ENCODE measurements at places on chromosomes 5 and 9. TPM values are rescaled to one million over a fixed set of nuclear protein-coding genes. Genes with fewer than 3 reads are reported as not detected.

Gene SERF1B
- 75.4 TPM for polyA plus RNA-seq

DNA sequence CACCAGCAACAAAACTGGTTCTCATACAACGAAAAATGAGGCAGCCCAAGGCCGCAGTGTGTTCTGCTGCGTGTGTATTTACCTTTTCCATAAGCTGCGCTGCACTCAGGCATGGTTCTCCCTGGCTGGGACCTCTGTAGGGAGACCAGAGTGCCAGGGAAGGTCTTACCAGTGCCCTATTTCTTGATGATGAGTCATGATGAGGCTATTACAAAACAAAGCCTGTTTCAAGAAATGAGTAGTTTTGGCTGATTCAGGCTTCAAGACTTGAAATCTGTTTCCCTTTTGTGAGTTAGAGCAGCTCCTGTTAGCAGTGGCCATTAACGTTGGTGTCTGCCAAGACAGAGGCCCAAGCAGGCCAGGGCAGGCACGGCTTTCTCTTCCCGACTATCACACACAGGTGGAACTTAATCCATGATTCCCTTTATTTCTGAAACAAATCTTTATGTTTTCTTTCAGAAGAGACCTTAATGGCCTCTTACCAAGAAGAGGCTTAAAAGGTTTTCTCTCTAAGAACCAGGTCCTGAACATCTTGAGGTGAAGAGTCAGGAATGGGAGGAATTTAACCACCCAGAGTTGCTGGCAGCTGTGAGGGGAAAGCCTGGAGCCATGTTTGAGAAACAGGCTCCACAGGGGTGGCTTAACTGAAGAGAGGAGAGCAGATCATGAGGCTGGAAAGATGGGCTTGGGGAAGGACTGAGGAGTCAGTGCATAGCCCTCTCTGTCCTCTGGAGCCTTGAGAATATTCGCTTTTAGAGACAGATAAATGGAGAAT, 41.4 kb upstream of the TIFAB start:
- DNase-seq, result peak; percentile 96

- no peak for DNase-seq
Observed at GRCh38 chr9:91655658-91656057, 232.0 kb upstream of the NFIL3 start.

DNA sequence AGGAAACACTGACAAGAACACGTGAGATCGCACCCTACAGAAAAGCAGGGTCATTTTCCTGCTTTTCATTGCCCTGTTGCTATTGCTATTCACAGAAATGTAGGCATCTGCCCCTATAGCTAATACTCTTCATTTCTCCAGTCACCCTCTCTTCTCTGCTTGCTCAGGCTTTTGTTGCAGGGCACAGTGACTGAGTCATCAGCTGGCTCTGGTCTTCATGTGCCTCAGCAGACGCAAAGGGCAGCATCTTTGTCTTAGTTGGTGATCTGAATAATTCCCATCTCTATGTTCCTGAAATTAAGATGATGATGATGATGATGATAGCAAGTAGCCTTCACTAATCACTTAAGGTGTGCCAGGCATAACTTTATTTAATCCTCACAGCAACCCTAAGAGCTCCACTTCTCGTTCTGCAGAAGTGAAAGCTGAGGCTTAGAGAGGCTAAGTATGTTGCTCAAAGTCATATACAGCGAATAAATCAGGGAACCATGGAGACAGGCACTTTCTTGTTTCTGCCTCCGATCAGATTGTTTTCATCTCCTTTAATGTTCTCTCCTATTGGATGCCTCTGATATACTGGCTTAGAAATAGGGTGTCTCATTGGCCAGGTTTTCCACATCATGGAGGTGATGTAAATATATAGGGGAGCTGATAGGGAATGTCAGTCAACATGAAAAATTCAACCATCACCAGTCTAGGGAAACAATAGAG, 133.0 kb upstream of the STK32A start:
- no peak for DNase-seq

Gene KIF4B
- not detected for polyA plus RNA-seq

Gene TIMD4
- polyA plus RNA-seq, result not detected

GRCh38 chr9:125486576-125486975, 220.4 kb downstream of the MAPKAP1 start:
- no peak for DNase-seq

Gene FGF18
- not detected for polyA plus RNA-seq

GRCh38 chr5:113108485-113108884, 131.9 kb downstream of the DCP2 start:
- DNase-seq, result no peak

- DNase-seq, result no peak
Observed at GRCh38 chr5:120098426-120098825, 365.7 kb upstream of the PRR16 start.

DNA sequence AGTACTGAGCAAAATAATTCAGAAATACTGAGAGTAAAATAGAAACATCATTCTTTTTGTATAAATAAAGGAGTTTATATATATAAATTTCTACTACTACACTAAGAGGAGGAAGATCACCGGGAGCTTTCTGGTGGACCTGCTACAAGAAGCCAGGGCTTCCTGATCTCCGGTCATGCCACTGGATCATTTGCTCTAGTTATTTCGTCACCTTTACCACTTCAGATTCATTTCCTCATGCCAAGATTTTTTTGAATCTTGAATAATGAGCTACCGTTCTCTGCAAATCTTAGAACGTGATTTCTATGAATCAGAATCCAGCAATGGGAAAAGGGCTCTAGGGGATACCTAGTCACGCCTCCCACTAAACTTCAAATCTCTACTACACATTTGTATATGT, 51.9 kb upstream of the TBC1D9B start:
- no peak for DNase-seq

DNA sequence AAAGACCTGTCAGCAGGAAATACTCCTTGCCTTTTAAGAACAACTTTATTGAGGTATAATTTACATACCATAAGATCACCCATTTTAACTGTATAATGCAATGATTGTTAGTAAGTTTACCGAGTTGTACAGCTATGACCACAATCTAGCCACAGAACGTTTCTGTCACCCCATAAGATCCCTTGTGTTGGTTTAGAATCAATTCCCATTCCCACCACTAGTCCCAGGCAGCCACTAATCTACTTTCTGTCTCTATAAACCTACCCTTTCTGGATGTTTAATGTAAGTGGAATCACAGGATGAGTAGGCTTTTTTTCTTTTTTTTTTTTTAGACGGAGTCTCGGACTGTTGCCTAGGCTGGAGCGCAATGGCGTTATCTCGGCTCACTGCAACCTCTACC, 4.4 kb downstream of the GPR107 start:
- DNase-seq, result no peak

DNA sequence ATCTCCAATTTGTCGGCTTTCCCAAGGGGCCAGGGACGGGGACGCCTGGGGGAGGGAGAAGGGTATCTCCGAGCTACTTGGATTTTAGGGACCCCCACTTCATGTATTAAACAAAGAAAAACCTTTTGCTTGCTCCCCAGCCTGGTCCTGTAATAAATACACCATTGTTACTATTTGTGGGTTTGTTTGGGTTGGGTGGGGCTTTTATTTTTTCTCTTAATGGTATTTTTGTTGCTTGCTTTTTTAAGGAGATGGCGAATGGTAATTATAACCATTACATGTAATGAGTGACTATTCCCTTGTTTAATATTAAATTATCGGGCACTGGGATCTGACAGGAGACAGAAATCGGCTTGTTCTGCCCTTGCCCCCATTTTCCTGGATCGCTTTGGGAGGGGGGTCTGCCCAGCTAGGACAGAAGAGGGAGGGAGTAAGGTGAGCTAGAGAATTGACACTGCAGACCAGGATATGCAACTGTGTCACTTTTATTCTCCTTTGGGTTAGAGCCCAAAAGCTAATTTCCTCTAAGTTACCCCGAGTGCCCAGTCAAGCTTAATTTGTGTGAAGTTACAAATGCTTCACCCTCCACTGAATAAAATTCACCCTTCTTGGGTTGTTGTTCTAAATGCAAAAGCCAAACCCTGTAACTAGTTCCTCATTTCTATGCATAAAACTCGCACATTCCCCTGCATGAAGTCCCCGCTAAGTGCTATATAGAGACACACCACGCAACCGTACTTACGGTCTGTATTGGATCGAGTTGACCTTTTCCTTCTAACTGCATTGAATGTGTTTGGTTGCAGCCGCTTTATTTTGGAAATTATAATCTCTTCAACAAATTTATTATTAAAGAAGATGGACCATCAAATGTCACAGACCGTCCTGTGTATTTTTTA, 1.6 kb upstream of the ZNF608 start:
- DNase-seq, result peak; percentile 21

Gene TRMT10B
- 3.6 TPM for polyA plus RNA-seq

Gene SPINK7
- not detected for polyA plus RNA-seq

DNA sequence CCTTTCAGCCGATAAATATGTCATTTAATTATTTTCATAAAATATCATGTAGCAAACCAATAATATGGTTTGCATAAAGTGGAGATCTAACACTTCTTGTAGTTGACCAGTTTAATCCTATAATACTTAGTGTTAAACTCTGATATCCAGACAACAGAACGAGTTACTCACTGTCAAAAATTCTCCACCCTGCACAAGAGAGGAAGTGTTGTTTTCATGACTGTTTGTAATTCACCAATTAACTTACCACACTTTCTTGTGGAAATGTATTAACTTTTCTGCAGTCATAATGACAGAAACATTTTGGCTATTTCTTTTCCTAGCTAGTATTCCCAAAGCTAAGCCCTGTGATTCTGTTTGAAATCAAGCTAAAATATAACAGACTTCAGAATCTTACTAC, 555.3 kb upstream of the FTMT start:
- no peak for DNase-seq

Gene OR2K2
- not detected for polyA plus RNA-seq

Gene C9orf153
- polyA plus RNA-seq, result 0.09 TPM

Gene NTRK2
- 0.01 TPM for polyA plus RNA-seq

- DNase-seq, result no peak
Observed at GRCh38 chr9:137749511-137749910, 128.1 kb upstream of the CACNA1B start.

DNA sequence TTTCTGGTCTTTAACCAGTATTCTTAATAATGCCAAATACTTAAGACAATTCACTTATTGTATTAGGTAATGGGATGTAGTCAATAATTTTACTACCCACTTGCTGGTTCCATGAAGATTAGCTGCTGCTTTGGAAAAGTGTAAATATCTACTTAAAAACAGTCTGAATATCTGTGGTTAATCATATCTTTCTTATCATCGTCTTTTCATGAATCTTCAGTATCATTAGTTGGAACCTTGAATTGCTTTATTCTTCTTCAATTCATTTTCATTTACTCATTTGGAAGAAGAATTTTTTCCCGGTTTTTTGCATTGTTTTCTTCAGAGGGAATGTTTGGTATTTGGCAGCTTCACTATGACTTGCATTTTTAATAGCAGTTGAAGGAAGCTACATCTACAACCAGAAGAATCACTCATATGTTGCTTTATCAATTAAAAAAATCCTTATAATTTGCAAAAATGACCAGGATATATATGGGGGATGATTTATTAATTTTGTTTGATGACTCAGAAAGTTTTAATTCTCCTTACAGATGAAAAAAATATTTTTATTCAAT, 1398.3 kb upstream of the CDH6 start:
- DNase-seq, result no peak

GRCh38 chr9:99782962-99783718, 38.5 kb upstream of the NR4A3 start:
- DNase-seq, result no peak

- no peak for DNase-seq
Observed at GRCh38 chr9:127159949-127160610, 37.6 kb upstream of the ANGPTL2 start.

- no peak for DNase-seq
Observed at GRCh38 chr9:68755752-68756151, 50.7 kb downstream of the PIP5K1B start.

Gene DNAH5
- polyA plus RNA-seq, result 1.1 TPM

Gene CCL27
- 1.2 TPM for polyA plus RNA-seq

DNA sequence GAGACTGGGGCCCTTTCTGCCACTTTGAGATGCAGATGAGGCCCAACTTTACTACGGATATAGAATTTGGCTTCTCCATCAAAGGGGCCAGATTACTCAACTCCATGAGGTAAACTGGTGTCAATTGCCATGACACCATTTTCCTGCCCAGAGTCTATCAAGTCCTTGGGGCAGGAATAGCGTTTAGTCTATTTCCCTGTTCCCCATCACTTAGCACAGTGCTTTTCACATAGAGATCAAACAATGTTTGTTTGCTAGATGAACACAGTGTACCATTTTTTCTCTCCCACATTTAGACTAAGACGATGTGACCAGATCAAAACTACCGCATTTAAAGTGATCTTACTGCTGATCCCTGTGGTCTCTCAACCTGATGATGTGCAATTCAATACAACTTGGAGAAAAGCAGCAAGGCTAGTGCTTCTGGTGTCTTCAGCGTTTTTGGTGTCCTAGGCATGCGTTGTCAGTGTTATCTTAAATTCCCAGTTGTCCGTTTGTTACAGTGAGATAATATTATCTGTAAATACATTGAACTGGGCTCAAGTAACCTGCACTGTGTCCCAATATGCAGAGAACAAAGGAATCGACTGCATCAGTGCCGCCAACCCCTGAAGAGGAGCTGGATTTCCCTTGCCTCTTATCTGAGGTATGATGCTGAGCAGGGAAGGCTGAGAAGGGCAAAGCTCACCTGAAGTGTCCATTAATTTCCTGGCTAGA, 446.2 kb downstream of the PLK2 start:
- DNase-seq, result no peak

- no peak for DNase-seq
Observed at GRCh38 chr9:5762421-5762820, 70.5 kb downstream of the ERMP1 start.

- DNase-seq, result peak; percentile 76
Observed at GRCh38 chr9:21030389-21031035, 928 bp downstream of the HACD4 start.

Gene OLFM1
- 0.10 TPM for polyA plus RNA-seq

GRCh38 chr5:135514116-135514515, 21.6 kb downstream of the NEUROG1 start:
- DNase-seq, result no peak

- DNase-seq, result no peak
Observed at GRCh38 chr5:102294886-102295395, 1.1 kb downstream of the SLCO4C1 start.

DNA sequence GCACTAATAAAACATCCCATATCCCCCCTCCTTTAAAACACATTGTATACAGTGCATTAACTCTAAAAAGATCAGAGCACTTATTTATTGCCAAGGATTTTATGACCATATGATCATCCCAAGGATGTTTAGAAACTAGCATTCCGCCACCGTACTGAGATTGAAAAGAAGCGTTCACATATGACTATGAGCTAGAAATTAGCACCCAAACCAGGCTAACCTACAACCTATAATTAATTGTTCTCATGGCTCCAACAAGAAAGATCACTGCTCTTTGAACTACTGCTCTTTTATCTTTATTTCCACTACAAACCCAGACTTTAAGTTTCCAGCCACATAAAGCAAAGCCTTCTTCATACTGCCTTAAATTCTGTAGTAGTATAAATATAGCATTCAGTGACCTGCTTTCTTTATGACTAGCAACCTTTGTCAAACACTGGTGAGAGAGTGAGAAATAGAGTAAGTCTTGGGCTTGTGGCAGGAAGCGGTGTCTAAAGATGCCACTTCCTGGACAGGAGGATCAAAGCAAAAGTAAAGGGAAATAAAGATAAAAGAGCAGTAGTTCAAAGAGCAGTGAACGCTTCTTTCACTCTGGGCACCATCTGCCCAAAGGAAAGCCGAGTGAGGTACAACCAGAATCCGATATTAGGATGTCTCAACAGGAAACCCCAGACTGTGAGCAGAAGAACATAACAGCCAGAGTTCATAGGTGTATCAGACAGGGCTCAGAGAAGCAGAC, 151.1 kb upstream of the ERCC6L2 start:
- no peak for DNase-seq
